Inflammatory macrophage (primary cell): ENCODE measurements at places on chromosomes 4 and X.

DNA sequence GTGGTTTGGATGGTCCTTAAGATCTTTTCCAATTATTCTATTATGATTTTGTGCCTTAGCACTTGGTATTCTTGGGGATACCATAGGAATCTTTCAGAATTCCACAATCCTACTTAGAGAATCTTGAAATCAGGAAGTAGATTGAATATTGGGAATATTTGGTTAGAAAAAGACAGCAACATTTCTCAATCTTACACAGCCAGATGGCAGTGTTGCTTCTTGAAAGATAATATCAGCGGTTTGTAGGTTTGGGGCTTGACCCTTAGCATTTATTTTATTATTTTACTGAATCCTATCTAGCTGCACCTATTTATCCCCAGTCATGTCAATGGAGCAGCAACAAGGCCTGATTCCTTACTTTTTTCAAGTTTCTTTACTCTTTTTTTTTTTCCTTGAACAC is 28.6 kb downstream of the MAGEB1 start:
- DNase-seq, result no peak

- DNase-seq, result no peak
Observed at GRCh38 chr4:151934766-151935165, 174.0 kb upstream of the GATB start.

- no peak for DNase-seq
Observed at GRCh38 chr4:173345648-173346047, 11.5 kb upstream of the HMGB2 start.

DNA sequence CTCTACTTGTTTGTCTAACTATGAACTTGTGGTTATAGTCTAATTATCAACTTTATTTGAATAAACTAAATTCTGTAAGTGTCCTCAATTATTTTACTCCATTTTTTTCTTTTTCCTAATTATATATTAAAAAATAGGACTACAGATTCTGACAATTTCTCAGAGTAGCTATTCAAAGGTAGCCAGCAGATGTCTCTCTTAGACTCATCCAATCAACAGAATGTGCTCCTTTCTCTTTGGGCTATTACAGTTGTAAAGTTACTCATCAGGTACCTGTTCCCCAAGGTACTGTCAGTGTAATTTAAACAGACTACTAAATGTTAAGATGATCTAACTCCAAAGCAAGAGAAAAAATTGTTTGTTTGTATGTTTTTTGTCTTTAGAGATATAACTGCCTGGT is 248.6 kb downstream of the PCDH18 start:
- no peak for DNase-seq

- DNase-seq, result no peak
Observed at GRCh38 chr4:88002786-88003185, 4.6 kb upstream of the PKD2 start.

GRCh38 chrX:24471808-24472207 is 6.7 kb downstream of the PDK3 start:
- no peak for DNase-seq

DNA sequence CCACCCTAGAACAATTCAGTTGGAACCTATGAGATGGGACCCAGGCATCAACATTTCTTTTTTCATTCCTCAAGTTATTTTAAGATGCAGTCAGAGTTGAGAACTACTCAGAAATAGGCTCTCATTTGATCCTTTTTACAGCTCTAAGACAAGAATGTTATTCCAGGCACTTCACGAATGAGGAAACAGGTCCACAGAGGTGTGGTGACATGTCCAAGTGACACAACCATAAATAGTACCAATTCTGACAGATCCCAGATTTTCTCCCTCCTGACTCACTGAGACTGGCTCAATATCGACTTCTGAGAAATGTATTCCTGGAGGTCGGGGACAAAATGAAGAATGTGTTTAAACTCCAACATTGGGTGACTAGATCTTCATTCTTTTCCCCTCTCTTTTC is 11.1 kb downstream of the TCEANC start:
- no peak for DNase-seq

DNA sequence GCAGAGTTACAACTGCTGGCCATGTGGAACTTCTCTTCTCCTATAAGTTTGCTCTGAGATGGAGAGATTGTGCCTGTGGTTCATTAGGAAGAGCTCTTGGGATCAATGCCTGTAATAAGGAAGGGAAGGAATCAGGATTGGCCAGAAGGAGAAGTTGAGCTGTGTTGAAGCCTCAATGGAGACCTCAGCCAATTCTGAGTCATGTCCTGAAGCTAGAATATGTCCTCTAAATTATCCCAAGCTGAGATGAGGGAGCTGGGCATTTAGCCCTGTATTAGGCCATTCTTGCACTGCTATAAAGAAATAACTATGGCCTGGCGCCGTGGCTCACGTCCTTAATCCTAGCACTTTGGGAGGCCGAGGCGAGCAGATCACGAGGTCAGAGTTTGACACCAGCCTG is 85.4 kb upstream of the DHX15 start:
- no peak for DNase-seq

DNA sequence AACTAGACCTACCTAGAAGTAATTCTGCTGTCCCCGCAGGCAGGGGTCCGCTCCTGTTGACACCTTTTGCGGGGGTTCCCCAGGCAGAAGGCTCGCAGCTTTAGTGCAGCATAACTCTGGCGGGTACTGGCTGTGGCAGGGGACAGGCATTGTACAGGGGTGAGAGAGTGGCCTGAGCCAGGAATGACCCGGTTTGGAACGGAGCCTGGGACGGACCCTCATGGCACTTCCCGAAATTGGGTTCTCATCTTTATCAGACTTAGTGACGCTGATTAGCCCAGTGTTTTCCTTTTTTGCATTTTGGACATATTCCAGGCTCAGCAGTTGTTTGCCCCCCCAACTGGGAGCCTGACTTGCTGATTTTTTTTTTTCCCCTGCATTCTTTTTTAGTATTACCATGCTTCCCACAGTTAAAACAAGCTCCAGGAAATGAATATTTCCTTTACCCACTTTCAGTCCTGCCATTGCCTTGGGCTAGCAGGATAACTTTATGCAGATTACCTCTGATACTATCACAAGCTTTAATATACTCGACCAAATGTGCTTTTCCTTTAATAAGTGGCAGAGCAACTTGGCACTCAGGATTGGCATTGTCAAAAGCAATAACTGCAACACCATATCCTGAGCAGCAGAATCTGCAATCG is 55.8 kb upstream of the WDR1 start:
- no peak for DNase-seq

DNA sequence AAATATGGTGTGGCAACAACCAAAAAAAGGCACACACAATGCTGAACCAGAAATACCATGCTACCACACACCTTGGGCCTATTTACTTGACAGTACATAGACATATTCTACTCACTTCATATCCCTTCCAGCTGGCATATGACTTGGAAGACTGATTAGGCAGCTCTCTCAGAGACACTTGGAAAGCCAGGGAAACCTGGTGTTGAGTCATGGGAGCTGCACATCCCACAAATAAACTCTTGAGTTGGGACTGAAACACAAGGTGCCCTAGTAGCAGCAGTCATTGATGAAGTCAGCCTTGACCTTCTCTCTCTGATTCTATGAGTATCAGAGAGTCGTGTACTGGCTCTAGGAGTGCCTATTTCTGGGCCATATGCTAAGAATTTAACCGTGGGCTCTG is 776.6 kb upstream of the LCORL start:
- DNase-seq, result no peak

DNA sequence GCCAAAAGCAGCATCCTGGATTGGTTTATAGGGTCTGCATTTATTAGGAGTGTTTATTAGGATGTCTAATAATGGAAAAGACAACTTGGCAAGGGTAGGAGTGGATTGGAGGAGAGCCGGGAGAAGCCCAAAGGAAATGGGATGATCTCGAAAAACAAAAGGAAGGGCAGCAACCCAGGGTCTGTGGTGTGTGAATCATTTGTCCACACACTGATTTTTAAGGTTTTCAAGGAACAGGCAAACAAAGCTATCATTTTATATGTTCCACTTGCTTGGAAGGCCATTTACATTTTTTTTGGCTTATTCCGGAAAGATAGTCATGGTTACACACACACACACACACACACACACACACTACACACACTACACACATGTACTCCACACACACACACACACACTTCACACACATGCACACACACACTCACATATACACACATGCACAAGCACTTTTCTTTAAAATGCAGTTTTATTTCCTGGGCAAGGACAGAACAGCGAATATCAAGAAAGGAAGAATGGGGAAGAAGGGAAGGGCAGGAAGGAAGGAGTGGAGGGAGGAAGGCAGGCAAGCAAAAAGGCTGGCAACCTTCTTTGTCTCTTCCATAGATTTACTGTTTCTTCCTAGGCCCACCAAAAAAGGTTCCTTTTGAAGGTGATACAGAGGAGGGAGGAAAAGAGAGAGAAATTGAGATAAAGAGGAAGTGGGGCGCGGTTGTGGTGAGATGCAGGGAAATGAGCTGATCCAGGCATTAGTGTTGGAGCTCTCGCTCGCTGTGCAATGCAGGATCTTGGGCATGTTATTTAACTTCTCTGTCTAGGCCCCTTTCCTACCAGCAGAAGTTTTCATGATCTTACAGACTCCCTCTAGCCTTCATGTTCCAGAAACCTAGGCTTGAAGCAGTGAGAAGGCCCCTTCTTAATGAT is 88.6 kb upstream of the MAML3 start:
- DNase-seq, result peak; percentile 61

GRCh38 chr4:139558235-139559088 is 2.4 kb upstream of the SETD7 start:
- no peak for DNase-seq

DNA sequence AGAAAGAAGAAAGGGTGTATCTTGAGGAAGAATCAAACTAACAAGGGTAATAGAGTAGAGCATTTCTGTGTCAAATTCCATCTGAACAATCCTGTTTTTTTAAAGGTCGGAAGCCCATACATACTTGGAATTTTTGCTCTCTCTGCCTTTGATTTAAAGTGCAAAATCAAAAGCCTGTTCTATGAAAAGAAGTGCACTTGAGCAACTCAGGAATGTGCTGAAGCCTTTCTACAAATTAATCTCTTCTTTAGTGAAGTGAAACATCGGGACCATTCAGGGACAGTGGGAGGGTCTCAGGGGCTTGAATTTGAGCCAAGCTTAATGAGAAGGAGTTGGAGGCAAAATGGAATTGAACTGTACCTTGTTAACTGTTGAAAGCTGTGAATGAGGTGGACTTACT is 1008.5 kb upstream of the LCORL start:
- DNase-seq, result no peak

DNA sequence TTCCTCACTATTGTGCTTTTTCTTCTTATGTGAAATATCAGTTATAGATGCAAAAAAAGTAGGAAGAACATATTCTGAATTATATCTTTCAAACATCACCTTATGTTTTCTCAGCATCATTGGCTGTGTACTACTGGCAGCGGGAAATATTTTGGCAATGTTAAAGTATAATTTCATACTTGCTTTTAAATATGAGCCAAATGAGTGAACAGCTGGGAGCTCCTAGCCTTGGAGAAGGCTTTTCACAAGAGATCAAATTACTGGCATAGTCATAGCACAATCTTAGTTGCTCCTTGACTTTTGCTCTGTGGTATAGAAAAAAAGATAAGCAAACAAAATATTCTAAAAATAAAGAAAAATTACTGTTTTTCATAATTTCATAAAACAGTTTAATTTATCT is 1575.8 kb upstream of the PABPC4L start:
- DNase-seq, result no peak

DNA sequence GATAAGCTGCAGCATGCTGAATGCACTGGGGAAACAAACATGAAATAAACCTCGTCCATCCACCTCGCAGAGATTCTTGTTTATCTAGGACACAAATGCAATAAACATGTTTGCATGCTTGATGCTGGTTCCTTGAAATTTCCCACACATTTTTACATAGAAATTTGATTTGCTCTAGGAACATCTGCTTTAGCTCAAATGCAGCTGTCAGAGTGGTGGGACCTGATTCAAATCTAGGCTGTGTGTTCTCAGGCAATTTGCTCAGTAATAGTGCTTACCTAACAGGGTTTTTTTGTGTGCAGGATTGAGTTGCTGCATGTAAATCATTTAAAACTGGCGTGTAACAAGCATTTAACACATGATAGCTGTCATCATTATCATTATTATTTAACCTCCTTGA is 293.1 kb downstream of the QDPR start:
- DNase-seq, result no peak

DNA sequence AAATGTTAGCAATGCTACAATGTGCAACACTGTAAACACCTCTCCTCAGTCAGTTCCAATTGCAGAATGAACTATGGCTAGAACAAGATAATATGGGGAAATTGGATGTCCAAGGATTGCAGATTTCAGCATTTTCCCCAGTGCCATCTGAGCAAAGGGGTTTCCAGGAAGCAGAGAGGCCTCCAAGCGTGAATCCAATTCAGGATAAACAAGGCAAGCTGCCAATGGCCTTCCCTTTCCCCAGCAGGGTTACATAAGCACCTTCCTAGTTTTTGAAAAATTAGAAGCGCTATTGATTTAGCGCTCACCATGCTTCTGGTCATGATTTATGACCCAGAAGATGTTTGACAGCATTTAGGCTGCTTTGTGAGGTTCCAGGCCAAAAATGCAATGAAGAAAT is 223.0 kb upstream of the GATB start:
- DNase-seq, result no peak

DNA sequence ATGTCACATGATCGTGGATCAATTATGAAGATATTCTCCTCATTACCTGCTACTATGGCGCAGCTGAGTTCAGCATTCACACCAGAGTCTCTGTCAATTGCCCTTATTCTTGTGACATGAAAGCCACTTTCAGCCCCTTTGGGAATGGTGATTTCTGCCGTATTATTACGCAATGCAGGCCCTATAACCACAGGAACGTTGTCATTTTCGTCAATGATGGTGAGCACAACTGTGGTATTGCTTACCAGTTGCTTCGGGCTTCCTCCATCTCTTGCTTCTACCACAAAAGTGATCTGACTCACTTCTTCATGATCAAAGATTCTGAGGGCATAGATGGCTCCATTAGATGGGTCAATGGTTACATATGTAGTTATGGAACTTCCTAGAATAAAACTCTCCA is 2.1 kb downstream of the PCDH18 start:
- no peak for DNase-seq

DNA sequence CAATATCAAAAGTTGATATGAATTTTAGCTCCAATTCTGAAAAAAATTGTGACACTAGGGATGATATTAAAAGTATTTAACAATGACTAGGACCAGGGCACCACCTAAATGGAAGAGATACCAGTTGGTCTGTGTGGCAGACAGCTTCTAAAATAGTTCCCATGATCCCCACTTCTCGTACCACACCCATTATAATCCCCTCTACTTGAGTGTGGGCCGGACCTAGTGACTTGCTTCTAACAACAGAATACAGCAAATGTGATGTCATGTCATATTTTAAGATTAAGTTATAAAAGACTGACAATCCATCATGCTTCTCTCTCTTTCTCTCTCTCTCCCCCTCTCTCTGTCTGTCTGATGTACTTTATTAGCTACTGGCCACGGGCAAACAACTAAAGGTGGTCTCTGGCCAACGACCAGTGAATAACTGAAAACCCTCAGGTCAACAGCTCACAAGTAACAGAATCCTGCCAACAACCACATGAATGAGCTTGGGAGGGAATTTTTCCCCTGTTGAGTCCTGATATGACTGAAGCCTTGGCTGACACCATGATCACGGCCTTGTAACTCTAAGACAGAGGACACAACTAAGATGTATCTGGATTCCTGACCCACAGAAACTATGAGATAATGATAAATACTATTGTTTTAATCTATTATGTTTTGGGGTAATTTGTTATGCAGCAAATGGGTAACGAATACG is 34.4 kb downstream of the FAM13A start:
- DNase-seq, result no peak
